Fibroblast of skin of left biceps (primary cell): ENCODE measurements at places on chromosomes 12 and 14.

DNA sequence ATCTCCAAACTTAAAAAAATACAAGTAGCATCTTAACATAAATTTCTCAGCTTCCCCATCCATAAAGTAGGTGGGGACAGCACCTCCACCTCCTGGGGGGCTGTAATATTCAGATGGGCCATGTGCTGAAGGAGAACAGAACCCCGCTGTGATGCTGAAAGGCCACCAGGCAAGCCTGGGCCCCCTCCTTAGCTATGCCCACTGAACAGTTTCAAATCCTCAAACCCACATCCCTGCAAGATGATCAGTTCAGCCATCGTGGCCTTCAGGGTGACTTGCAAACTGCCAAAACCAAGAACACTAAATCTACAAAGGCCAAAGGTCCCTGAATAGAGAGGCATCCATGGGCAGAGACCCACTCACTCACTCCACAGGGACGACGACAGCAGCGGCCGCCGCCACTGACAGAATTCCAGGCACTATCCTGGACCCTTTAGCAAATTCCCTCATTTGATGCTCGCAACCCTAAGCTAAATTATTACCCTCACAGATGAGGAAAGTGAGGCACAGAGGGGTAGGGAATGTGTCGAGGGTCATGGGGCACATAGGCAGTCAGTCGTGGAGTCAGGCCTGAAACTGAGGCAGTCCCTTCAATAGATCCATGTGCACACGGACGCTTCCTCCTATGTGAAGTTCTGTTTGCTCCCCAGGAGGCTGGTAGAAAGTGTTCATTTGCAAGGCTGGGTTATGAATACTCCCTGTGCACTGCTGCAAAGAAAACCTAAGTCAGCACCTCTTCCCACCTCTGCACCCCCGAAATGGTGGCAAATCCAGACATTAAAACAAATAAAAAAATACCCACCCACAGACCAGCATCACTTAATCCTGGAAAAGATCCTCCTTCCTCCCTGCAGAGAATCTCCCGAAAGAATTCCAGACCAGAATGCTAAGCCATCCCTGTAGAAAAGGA is 5.9 kb downstream of the ITPK1 start:
- no peak for DNase-seq

- no peak for DNase-seq
Observed at GRCh38 chr12:57816001-57816854, 2.3 kb downstream of the AVIL start.

- DNase-seq: peak; percentile 44
Observed at GRCh38 chr14:59320763-59321625, 132.5 kb downstream of the DAAM1 start.

GRCh38 chr14:65243766-65244442 is 141.6 kb upstream of the MAX start:
- no peak for DNase-seq

DNA sequence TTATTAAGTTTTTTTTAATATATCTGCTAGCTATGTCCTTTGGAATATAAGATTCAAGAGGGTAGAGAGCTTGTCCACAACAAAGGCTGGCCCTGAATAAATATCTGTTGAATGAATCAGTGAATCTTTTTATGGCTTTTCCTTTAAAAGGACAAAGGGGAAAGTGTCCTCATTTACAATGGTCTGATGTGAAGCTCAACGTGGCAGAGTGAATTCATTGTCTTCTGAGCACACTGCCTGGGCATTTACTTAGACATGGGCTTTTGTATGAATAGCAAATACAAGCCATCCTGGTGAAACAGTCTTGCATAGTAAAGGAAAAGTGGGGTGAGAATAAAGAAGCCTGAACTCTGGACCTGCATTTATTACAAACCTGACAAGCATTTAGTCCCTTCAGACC is 201.2 kb downstream of the NELL2 start:
- DNase-seq: no peak

GRCh38 chr12:54891717-54892478 is 37.6 kb downstream of the MUCL1 start:
- DNase-seq: no peak

GRCh38 chr12:20716037-20716436 is 20.9 kb downstream of the SLCO1C1 start:
- no peak for DNase-seq

GRCh38 chr12:124466216-124467128 is 100.9 kb downstream of the NCOR2 start:
- DNase-seq: no peak

GRCh38 chr12:132108211-132108832 is 35.8 kb downstream of the DDX51 start:
- DNase-seq: no peak

DNA sequence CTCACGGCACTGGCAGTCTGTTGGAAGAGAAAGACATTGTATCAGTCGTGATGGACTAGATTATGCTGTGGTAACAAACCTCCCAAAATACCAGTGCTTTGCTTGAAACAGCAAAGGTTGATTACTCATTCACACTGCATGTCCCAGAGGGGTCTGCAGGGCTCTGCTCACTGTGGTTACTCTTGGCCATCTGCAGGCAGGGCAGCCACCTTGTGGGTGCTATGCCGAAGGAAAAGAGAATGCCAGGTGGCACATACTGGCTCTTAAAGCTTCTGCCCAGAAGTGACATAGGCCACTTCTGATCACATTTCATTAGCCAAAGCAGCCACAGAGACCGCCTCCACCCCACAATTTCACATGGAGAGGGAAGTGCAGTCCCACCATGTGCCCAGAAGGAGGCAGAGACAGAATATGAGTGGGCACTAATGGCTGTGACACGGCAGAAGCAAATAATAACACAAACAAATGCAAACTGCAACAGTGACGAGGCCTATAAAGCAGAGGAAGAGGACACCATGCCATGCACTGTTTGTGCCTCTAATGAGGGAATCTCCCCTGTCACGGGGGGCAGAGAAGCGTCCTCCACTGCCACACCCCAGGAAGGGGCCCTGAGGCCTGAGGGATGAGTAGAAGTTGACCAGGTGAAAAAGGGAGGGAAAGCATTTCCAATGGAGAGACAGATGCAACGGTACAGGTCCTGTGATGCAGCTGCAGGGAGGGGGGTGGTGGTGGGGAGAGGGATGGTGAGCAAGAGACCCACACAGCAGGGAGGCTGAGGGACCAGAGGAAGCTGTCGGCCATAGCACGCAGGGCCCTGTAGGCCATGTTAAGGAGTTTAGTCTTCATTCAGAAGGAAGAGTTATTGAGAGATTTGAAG is 51.7 kb upstream of the KICS2 start:
- DNase-seq: no peak

DNA sequence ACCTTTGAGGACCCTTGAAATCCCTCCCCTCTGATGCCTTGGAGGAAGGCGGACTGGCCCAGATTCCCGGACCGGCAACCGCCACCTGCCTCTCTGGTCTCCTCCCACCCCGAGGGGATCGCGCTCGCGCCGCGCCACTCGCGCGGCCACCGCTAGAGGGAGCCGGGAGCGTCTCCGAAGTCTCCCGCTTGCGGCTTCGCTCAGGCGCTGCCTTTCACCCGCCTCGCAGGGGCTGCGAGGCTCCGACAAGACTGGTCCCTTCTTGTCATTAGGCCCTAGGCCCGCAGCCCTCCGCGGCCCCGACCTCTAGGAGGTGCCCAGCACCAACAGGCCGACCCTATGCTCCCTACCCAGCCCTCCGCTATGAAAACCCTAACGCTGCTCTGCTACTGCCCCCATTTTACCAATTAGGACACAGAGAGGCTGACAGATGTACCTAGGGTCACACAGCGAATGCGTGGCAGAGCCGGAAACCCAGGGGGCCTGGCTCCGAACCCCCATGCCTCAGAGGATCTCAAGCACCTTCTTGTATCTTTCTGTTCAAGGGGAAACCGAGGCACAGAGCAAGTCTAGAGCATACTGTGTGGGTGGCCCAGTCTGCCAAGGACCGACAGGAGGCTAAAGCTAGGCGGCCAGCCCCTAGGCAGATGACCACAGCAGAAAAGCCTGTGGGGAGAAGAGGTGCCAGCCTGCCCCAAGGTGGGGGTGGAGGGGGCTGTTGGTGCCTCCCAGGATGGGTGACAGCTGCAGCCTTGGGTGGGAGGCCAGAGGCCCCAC is 21.4 kb upstream of the VSX2 start:
- peak; percentile 10 for DNase-seq

- DNase-seq: no peak
Observed at GRCh38 chr14:33332497-33332896, 393.8 kb downstream of the NPAS3 start.

GRCh38 chr12:122080149-122081082 is 1.9 kb downstream of the MLXIP start:
- no peak for DNase-seq

DNA sequence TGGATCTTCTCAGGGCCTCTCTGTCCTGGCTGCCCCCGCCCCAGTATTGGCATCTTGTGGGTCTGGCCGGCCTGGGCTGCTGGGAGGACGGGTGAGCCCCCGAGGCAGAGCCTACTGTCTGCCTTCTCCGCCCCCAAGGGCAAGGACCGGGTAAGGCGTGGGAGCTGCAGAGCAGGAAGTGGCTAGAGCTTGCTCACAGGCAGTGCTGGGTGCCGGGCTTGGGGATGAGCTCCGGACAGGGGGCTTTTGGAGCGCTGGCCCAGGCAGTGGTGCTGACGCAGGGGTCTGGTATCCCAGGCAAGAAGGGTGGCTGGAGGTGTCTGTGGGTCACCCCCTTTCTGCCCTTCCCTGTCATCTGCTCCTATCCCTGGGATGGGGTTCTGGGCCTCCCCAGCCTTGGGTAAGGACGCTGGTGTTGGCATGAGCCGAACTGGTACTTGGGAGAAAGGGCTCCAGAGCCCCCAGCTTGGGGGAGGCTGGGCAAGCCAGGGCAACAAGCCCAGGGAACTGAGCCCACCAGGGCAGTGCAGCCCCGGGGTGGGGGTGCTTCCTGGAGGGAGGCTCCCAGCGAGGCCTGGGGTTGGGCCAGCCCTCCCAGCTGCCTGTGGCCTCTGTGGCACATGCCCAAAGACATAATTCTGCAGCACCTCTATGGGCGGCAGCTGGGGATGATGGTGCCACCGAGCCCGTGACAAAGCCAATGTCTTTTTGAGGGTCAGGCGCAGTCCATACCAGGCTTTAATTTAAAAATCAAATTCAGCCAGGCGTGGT is 126.3 kb downstream of the KIF26A start:
- no peak for DNase-seq

- DNase-seq: no peak
Observed at GRCh38 chr14:72332871-72333270, 400.6 kb downstream of the RGS6 start.

- DNase-seq: no peak
Observed at GRCh38 chr12:127664901-127665300, 602.1 kb upstream of the TMEM132C start.

DNA sequence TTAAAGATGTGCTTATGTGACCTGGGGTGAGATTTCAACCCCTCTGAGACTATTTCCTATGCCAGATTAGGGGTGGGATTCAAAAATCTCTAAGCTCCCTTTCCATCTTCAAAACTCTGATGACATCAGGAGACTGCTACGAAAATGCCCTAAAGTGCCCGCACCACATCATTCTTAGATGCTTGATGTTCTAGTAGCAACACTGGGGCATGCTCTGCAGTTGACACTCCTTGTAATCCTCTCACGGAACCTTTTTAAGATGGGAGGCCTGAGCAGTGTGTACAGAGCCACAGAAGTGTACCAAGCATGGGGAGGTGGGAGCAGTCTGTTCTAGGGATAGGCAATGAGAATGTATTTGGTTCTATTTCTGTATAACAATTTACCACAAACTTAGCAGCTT is 12.2 kb downstream of the FOS start:
- DNase-seq: no peak

- no peak for DNase-seq
Observed at GRCh38 chr14:71682337-71682736, 249.9 kb upstream of the RGS6 start.

GRCh38 chr14:72826039-72826438 is 67.9 kb downstream of the DPF3 start:
- DNase-seq: no peak

GRCh38 chr14:89422181-89422951 is 5.3 kb upstream of the FOXN3 start:
- no peak for DNase-seq

DNA sequence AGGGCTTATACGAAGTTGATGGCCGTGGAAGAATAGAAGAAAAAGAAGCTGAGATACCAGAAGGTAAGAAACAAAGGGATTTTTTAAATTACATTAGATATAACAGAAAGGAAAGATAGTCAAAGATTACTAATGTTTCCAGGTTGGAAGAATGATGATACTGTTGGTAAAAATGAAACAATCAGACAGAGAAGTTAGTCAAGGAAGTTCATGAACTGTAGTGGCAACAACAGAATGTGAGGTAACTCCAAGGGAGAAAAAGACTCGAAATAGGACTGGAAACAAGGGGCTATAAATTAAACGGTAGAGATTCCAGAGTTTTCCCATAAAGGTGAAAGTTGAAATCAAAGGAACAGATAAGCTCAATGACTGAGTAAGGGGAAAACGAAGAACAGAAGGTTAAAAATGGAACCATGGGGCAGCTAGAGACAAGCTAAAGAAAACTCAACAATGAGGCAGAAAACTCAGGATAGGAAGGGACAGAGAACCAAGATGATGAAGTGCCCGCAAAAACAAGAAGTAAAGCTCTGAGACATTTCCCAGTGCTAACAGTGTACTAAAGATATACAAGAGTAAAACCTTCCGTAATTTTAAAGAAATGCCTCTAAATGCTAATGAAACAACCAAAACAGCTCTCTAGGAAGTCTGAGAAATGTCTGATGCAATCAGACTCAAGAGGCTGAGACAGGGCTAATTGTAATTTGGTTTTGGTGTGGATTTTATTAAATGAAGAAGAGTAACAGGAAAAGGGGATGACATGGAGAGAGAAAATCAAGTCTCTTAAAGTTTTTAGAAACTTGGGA is 70.0 kb downstream of the PPP2R5E start:
- DNase-seq: no peak

GRCh38 chr12:14803830-14804160 is 325 bp downstream of the C12orf60 start:
- no peak for DNase-seq

- no peak for DNase-seq
Observed at GRCh38 chr12:115956659-115957058, 320.8 kb downstream of the MED13L start.

DNA sequence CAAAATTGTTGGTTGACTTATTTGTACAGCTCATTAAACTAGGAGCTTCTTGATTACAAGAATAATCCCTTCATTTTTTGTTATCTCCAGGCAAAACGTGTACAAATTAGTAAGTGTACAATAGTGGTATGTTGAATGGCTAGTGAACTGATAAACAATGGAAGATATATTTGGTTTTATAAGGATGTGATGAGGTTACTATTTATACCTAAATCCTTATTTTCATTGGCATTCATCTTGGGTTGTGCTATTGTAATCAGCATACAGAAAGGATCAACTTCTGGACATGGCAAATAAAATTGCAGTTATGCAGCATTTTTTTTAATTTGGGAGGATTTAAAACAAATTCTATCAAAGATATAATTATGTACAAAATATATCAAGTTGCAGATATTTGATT is 199.4 kb upstream of the GZMB start:
- DNase-seq: no peak

DNA sequence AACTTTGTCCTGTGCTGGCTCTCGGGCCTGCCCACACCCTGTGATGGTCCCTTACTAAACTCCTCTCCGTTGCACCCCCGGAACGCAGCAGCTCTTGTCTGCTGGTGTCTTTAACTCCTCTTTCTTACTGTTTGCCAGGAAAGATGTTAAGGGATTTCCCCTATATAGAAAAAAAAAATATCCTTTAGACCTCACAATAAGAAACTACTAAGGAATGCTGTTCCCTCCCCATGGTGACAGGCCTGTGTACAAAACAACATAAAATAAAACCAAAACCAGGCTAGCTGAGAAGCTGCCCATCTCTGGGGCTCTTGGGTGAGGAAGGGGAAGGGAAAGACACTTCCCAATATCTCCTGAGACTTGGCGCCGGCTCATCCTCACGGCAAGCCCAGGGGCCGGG is 95.4 kb downstream of the CHGA start:
- DNase-seq: no peak

GRCh38 chr12:91384366-91384765 is 201.7 kb upstream of the DCN start:
- DNase-seq: no peak
